ENCODE measurements at places on chromosomes 3 and 15. TPM values are rescaled to one million over a fixed set of nuclear protein-coding genes. Genes with fewer than 3 reads are reported as not detected.

The UBAP1L gene
- 3.9 TPM for total RNA-seq

The FBLN2 gene
- total RNA-seq = 269 TPM

The SLC35G2 gene
- total RNA-seq = 19.5 TPM

The ARHGEF26 gene
- 18.4 TPM for total RNA-seq

The ADGRG7 gene
- total RNA-seq = not detected

The TARS3 gene
- total RNA-seq = 8.8 TPM

The WWTR1 gene
- 65.9 TPM for total RNA-seq

The NR2E3 gene
- not detected for total RNA-seq

The GOLGA8N gene
- total RNA-seq = 6.9 TPM

The ENTPD3 gene
- 1.1 TPM for total RNA-seq

The LMAN1L gene
- not detected for total RNA-seq

The P3H2 gene
- total RNA-seq = 3.3 TPM

The CRYGS gene
- total RNA-seq = 3.1 TPM

The BSN gene
- 0.16 TPM for total RNA-seq

The CCR1 gene
- total RNA-seq = 39.7 TPM

The SLC12A1 gene
- total RNA-seq = not detected

The ARL6 gene
- total RNA-seq = 4.0 TPM

The ZCWPW2 gene
- total RNA-seq = 0.51 TPM

The EDEM1 gene
- 47.8 TPM for total RNA-seq

The STAB1 gene
- 557 TPM for total RNA-seq

The ZMYND10 gene
- 0.71 TPM for total RNA-seq

The CFAP161 gene
- 0.71 TPM for total RNA-seq
